Activated T-helper 9 cell treated with anti-CD3 and anti-CD28 coated beads, Interleukin-2, amount 50 U/mL, for 16 hours (primary cell): ENCODE measurements at places on chromosomes 7 and 10.

- DNase-seq = no peak
These were observed 23.6 kb downstream of the DAGLB start for GRCh38 chr7:6423942-6424701.

DNA sequence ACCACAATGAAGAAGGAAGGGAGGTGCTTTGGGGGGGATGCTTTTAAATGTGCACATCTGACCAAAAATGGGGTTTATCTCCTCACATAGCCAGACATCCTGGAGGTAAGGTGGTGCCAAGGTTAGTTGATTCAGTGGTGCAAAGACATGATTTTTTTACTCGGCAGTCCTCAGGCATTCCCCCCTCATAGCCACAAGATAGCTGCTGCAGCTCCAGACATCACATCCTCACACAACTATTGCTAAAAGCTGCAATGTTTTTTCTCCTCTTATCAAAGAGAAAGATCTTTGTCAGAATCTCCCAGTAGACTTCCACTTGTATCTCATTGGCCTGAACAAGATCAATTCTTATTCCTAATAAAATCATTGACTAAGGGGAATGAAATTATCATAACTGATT is 141.3 kb upstream of the ZNF438 start:
- DNase-seq = no peak

DNA sequence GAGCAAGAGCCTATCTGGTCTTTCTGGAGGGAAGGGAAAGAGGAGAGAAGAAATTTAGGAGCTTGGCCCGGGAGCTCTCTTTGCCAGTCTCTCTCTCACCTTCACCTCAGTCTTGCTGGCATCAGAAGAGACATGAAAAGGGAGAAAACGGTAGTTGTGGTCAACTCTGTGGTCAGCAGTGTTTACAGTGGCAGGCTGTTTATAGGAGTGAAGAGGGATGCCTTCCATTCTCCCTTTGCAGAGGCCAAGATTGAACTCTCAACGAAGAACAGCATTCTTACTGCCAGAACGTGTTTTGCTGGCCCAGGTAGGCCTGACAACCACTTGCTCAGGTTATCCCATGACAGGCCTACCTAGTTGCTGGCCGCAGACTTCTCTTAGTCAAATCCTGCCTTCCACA is 133.3 kb downstream of the CCDC3 start:
- DNase-seq = no peak

- no peak for DNase-seq
These were observed 149.4 kb downstream of the ZNF248 start for GRCh38 chr10:37707829-37708578.

DNA sequence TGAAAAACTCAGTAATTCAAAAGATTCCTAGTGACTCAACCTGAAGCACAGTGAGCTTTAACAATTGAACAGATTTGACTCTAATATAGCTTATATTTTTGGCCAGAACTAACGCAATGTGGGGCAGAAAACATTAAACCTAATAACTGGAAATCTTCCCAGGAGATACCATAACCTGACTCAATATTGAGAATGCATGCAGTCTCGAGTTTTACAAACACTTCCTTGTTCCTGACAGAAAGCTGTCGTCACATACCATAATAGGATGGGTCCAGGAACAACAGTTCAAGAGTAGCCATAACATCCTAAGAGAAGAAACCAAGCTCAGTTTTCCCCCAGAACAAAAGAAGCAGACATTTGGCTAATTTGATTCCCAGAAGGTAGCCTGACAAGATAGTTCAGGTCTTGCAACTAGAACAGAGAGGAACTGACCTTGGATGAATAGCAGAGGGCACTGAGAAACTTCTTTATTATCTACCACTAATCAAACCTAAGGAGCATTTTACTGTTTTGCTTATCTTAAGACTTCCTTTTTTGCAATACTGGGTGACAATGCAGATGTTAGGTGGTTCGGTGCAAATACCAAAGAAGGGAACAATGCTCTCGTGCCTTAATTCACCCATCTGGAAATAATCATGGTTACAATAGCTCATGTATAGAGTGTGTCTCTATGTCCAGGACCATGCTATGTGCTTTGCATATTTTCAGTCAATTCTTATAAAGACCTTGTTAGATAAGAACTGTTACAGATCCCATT is 38.6 kb upstream of the ACSL5 start:
- DNase-seq = no peak

DNA sequence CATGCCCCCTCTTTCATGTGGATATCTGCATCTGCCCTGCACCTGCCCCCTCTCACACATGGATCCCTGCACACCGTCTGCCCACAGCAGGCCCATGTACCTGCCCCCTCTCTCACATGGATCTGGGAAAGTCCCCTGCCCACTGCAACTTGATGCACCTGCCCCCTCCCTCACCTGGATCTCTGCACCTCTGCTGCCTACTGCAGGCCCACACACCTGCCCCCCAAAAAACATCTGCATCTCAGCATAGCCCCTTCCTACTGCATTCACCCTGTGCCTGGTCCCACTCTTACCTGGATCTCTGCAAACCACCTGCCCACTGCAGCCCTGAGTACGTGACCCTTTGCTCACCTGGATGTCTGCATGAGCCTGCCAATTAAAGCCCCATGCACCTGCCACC is 479.8 kb downstream of the PTPRN2 start:
- DNase-seq = no peak

- DNase-seq = no peak
These were observed 282.9 kb downstream of the ADARB2 start for GRCh38 chr10:1454428-1454827.

- DNase-seq = no peak
These were observed 19.6 kb upstream of the SMNDC1 start for GRCh38 chr10:110324201-110324804.
